ENCODE measurements at places on chromosomes 6 and 20.

GRCh38 chr6:33251395-33252012 lies 20.2 kb downstream of the VPS52 start:
- no peak for DNase-seq

DNA sequence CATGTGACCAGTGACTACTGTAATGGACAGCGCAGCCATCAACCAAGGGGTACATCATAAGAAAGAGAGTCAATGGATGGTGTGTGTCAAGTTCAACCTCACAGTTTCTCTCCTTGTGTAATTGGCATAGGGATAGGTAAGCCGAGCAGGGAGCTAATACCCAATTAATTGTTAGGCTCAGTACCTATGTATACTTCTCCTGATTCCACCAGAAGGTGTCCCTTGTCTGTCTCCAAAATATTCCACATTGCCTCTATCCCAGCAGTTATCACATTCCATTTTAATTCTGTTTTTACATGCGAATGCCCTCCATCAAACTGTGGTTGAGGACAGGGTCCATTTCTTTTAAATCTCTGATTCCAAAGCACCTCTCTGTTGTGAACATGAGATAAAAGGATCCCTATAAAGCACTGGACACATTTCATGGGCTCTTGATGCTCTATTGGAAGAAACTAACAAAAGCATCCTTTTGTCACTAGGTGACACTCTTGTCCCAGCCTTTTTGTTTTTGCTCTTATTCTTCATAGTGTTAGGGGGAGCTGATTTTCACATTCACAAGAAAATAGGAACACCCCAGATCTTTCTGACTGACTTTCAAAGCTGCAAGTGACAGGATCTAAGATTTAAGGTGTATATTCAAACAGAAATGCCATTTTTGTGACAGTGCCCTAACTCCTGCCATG lies 38.9 kb downstream of the FBXO9 start:
- DNase-seq: no peak

- DNase-seq: no peak
Observed at GRCh38 chr20:10475225-10475624, 40.1 kb downstream of the SLX4IP start.

DNA sequence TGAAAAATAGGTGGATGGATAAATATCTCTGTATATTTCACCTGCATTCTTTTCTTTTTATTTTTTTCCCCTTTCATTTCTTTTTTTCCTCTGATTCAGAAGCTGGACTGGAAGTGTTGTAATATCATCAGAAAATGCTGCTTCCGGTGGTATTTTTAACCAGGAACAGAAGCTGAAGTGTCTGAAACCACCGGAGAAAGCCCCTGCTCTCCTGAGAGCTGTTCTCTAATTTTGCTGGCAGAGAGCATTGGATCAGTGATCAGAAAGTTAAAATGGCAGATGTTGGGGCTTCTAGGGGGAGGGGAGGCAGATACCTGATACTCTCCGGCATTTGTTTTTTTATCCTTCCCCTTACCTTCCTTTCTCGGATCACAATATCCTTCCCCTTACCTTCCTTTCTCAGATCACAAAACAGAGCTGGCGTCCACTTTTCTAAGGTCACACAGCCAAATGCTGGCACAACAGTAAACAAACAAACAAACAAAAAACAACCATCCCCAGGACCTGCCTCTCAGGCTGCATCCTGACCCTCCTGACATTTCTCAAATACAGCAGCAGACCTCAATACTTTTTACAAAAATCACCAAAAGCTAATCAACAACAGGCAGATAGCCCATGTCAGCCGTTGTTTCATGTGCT lies 143.2 kb upstream of the ZNF217 start:
- no peak for DNase-seq

GRCh38 chr6:42091718-42092023 lies 41.3 kb downstream of the TAF8 start:
- no peak for DNase-seq

DNA sequence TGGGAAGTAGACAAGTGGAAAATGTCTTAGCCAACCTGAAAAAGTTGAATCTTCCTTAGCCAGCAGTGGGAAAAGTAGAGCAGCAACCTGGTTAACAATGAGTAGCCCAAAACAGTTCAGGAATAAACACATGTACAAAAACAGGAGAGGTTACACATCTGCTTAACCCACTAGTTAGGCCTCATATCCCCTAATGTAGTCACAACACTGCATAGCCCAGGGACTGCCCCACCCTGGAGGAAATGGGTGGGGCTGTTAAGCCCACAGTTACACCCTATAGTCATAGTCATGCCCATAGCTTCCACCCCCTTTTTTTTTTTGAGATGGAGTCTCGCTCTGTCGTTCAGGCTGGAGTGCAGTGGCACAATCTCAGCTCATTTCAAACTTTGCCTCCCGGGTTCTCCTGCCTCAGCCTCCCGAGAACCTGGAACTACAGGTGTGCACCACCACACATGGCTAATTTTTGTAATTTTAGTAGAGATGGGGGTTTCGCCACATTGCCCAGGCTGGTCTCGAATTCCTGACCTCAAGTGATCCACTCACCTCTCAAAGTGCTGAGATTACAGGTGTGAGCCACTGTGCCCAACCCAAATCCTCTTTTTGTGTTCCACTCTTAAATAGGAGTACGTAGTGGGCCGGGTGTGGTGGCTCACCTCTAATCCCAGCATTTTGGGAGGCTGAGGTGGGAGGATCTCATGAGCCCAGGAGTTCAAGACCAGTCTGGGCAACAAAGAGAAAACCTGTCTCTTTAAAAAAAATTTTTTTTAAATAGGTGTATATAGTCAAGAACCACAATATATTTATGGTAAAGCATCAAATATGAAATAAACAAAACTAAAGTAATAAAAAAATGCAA lies 24.5 kb downstream of the ILRUN start:
- peak; percentile 57 for DNase-seq

GRCh38 chr6:170376386-170377043 lies 70.0 kb downstream of the FAM120B start:
- DNase-seq: no peak

DNA sequence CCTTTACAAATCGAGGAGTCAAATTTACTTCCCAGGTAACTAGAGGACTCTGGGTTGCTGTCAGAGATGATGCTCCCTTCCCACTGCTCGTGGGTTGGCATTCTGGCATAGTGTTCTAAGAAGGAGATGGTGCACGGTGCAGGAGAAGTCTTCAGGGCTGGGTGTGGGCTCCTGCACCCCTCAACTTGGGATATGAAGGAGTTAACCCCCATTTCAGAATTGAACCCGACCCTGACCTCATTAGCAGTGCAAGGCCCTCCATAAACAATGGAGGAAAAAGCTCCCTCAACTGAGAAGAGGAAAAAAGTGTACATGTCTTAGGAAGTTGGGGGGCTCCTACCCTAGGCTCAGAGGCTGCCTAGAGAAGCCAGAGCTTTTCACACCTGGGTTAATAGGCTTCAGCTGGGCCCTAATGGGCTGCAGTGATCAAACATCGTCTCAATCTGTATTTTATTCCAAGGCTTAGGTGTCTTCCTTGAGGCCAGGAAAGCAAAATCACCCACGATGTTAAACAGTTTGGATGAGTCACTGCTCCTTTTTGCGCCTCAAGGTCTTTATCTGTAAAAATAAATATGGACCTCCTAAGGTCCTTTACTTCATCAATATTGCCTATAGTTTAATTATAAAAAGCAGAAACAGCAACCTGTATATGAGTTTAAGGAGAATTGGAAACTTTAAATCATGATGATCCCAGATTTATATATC lies 29.4 kb downstream of the TFAP2B start:
- DNase-seq: no peak

All from stimulated activated CD4-positive, alpha-beta T cell treated with anti-CD3 and anti-CD28 coated beads, Interleukin-1b, Interleukin-23, amount 100 ng/mL, for 24 hours (primary cell).